ENCODE measurements at places on chromosomes 6 and 20.

- no peak for DNase-seq
Measured at GRCh38 chr6:17602888-17603287, 2.8 kb downstream of the FAM8A1 start.

- DNase-seq = no peak
Measured at GRCh38 chr6:51474022-51474975, 613.1 kb downstream of the PKHD1 start.

GRCh38 chr6:36850021-36850420 lies 10.8 kb upstream of the CPNE5 start:
- no peak for DNase-seq

DNA sequence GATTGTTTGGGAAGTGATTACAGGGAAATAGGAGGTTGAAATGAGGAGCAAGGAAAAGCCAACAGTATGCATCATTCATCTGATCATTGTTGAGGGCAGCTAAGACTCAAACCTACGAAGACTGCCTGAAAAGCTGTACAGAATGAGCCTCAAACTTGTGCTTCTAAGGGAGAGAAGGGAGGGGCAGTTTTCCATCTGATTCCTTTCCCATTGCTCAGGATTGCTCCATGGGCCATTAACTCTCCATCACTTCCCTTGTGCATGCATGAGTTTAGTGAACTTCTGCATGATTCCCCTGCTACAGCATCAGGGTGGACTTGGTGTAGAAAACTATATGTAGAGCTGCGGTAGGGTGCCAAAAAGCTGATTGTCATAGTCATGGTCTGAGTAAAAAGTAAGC lies 742.7 kb upstream of the SLC35B3 start:
- no peak for DNase-seq

- DNase-seq = no peak
Measured at GRCh38 chr6:153086225-153086990, 44.7 kb downstream of the RGS17 start.

Measured in NT2/D1 (cell line).